ENCODE measurements at places on chromosomes 4 and X.

DNA sequence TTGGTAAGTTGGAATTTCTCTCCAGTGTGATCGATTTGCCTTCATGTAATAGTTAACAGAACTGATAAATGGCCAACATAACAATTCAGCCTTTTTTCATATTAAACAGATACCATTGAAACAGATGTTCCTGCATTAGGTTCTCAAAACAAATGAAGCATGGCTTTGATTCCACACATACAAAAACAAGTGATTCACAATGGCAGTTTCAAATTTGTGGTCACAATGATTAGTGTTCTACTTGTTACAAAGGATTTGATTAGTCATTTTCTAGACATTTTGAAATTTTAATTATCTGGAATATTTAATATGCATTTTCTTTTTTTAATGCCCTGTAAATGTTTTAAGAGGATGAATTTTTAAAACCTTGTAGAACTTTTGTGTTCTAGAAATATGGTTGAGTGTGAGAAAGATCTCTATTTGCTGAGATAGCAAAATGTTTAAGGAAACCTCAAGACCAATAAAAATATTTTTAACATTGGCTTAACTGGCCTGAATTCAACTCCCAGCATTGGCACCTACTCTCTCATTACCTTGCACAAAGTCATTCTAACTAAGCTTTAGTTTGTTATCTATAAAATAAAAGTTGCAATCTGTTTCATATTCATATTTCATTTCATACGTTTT lies 18.9 kb upstream of the GLRA3 start:
- DNase-seq: no peak

DNA sequence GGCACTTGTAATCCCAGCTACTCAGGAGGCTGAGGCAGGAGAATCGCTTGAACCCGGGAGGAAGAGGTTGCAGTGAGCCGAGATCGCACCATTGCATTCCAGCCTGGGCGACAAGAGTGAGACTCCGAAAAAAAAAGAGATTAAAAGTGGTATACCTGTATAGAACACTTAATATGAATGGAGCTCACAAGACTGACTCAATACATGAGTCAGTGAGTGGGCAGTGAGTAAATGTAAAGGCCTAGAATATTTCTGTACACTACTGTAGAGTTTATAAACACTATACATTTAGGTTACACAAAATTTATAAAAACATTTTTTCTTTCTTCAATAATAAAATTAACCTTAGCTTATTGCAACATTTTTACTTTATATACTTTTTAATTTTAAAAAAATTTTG lies 93.8 kb downstream of the CENPC start:
- no peak for DNase-seq

- DNase-seq: no peak
These were observed 65.3 kb downstream of the ELOVL6 start for GRCh38 chr4:110132816-110133719.

DNA sequence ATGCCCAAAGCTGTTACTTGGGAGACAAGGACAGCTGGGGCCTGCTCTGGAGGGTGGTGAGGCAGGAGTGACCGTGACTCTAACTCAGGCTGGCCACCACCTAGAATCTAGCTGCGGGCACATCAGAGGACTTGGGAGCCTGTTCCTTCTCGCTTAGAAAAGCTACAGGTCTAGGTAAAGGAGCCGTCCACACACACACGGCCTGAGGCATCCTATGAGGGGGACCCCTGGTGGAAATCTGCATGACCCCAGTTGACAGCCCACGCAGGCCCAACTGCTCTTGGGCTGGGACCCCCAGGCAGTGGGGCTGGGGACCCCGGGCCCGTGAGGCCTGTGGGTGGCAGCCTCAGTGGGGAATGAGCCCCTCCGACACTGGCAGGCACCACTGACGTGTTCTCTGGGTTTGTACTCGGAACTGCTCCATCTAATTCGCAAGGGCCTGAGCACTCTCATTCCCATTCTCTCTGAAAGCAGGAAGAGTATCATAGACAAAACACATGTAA lies 75.6 kb downstream of the ACOX3 start:
- no peak for DNase-seq

DNA sequence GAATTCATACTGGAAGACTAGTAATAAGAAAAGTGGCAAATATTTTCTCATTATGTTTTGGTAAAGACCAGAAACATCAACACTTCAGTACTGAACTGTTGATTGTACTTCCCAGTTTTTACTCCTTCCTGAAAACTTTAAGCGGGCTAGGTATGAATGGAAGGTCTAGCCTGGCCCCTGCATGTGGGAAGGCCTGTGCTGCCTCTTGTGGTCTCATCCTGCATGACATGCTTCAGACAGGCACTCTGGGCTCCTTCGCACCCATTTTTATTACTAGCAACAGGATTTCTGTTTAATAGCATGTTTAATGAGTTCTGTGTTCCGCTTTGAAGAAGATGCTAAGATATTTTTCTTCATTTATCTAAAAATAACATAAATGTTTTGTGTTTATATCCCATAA lies 279.1 kb downstream of the ANK2 start:
- DNase-seq: no peak

DNA sequence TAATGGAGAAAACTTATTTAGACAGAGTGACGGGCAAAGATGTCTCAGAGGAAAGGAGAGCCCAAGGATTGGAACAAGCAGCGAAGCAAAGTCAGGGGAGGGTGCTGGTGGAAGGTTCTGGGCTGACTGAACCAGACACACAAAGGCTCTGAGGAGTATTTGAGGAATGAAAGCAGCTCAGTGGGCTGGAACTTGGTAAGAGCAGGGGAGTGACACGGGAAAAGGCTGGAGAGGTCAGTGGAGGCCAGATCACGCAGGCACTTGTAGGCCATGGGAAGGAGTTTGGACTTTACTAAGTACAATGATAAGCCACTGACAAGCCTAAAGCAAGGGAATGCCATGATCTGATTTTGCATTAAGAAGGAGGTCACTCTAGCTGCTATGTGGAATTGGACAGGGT lies 71.4 kb downstream of the TSC22D3 start:
- no peak for DNase-seq

DNA sequence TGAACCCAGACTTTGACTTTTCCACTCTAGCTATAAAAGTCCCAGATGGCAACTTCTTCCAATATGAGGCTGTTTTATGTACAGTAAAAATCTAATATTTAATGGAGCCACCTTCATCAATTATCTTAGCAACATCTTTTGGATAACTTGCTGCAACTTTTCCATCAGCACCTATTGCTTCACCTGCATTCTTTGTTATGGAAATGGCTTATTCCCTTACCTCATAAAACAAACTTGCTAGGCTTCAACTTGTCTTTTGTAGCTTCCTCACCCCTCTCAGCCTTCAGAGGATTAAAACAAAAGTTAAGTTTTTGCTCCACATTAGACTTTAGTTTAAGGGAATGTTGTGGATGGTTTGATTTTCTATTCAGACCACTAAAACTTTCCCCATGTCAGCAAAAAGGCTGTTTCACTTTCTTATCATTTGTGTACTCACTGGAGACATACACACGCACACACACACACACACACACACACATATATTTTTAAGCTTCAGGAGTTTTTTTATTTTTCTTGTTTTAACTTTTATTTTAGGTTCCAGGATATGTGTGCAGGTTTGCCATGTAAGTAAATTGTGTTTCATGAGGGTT lies 1296.1 kb upstream of the PABPC4L start:
- no peak for DNase-seq

DNA sequence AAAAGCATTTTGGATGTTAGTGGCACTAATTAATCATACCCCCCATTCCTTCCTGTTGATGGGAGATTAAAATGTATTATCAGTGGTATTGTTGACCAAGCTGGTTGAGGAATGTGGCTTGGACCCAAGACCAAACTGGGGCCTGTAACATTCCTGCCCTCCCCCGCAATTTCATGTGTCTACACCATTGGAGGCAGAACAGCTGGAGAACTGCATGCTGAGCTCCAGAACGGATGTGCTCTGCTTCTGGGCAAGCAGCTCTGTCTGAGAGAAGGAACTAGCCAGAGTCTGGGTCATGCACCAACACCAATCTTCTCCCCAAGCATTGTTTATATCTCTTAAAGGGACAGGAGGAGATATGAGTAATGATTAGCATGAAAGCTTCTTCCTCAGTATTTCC lies 185.5 kb downstream of the CEP135 start:
- DNase-seq: no peak

Data from right atrium auricular region (tissue), 2 donors.